ENCODE measurements at places on chromosomes 1 and 21. TPM values are rescaled to one million over a fixed set of nuclear protein-coding genes. Genes with fewer than 3 reads are reported as not detected.
A peak's percentile ranks its signal among the peaks of the same experiment; 100 is the strongest.

Gene FCGR1A
- total RNA-seq, result not detected

Gene PTPN14
- not detected for total RNA-seq

Gene KIF14
- 0.10 TPM for total RNA-seq

- peak; percentile 45 for DNase-seq
Observed at GRCh38 chr1:43367026-43367903, 546 bp downstream of the ELOVL1 start.

GRCh38 chr1:39901714-39902459, at the start of gene MYCL:
TSS of gene MYCL (minus strand) at chr1:39901917. CDS start at chr1:39901434, 483 bp downstream.
- DNase-seq, result peak; percentile 46

Gene TDRKH
- 20.5 TPM for total RNA-seq

DNA sequence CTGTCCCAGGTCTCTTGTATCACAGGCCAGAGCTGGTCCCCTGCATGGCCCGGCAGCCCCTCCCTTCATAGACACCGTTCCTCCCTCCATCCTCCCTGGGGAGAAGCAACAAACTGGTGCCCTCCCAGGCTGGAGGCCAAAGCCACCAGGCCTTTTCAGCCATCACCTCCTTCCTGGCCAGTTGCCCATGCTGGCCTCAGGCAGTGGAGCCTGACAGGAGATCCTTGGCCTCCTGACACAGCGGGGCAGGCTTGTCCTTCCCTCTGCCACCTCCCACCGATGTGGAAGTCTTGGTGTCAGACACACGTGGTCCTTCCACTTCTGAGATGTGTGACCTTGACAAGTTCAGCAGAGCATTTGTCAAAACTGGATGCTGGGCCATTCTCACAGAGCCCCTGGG, 206.0 kb downstream of the HIVEP3 start:
- DNase-seq, result no peak

GRCh38 chr1:97270508-97271307, 549.1 kb downstream of the PTBP2 start:
- DNase-seq, result no peak

GRCh38 chr1:180521474-180522212, 19.3 kb upstream of the ACBD6 start:
- no peak for DNase-seq

Gene CHI3L1
- total RNA-seq, result not detected

Gene YIPF1
- total RNA-seq, result 13.6 TPM

DNA sequence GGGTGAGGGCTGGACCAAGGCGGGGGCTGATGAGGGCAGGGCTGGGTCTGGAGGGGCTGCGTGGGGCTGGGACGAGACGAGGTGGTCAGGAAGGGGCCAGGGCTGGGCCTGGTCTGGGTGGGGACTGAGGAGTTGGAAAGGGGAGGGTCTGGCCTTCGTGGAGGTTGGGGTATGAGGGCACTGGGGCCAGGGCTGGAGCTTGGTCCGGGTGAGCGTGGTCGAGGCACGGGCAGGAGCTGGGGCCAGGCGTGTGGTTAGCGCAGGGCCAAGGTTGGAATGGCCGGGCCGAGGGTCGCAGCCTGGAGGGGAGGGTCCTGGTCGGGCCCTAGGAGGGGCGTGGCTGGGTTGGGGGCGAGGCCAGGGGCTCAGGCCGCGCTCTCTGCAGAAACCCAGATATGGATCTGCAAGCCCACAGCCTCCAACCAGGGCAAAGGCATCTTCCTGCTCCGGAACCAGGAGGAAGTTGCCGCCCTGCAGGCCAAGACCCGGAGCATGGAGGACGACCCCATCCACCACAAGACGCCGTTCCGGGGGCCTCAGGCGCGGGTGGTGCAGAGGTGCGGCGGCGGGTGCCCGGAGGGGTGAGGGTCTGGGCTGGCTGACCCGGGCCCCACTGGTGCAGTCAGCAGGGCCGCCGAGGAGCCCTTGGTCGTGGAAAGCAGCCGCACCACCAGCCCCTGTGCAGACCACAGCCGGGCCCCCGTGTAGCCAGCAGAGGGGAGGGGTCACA, 9.0 kb downstream of the TTLL10 start:
- peak; percentile 9 for DNase-seq

- DNase-seq, result no peak
Observed at GRCh38 chr1:231701306-231701705, 74.7 kb downstream of the DISC1 start.

Data from naive thymus-derived CD8-positive, alpha-beta T cell (primary cell).